GM18507 (cell line): ENCODE measurements at places on chromosomes 7 and 10.

DNA sequence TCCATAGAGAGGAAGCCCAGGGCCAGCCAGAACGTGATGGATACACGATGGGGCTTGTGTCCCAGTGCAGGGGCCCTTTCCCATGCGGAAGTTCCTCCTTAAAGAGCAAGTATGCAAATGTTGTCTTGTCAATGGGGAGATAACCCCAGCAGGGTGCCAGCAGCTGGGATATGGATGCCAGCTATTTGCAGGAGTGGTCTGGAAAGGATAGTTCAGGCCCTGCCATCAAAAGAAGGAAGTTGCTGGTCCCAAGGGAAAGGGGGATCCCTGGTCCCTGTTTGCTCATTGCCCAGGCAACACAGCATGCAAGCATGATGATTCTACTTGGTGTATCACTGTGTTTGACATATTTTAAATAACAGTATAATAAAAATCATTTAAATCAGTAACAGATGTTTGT, 73.1 kb upstream of the HECW1 start:
- no peak for DNase-seq

GRCh38 chr10:32985775-32986350, 27.8 kb upstream of the ITGB1 start:
- no peak for DNase-seq

DNA sequence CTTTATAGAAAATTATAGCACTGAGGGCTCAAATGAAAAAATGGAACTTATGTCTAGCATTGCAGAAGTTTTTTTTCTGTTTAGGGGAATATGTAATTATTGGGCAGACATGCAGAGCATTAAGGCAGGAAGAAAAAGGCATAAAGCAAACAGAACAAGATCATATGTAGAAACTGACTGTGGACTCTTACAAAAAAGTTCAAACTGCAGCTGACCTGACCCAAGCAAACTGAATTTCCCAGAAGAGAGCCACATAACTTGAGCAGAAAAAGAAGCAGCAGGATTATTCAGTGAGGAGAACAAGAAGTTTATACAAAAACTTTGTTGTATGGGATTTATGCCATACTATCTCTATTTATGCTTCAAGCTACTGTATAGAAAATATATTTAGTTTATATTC, 250.9 kb downstream of the PHF14 start:
- DNase-seq = no peak

- no peak for DNase-seq
Measured at GRCh38 chr10:94607111-94607510, 61.5 kb downstream of the HELLS start.

DNA sequence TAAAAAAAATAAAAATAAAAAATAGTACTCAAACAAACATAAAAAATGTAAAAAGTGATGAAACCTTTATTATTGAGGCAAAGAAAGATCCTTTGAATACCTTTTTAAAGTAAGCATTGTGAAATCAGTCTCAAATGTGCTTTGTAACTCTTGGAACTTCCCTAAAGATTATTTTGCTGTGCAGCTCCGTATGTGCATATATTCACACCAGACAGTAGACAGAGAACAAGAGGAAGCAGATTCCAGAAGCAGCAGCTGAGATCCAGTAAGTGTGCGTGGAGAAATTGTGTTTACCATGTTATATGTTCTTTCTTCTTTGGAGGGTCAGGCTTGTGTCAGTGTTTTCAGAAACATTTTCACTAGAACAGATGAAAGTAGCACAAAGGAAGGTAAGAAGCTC, 324.9 kb downstream of the AGMO start:
- no peak for DNase-seq
